ENCODE measurements at places on chromosomes 11 and 22.

DNA sequence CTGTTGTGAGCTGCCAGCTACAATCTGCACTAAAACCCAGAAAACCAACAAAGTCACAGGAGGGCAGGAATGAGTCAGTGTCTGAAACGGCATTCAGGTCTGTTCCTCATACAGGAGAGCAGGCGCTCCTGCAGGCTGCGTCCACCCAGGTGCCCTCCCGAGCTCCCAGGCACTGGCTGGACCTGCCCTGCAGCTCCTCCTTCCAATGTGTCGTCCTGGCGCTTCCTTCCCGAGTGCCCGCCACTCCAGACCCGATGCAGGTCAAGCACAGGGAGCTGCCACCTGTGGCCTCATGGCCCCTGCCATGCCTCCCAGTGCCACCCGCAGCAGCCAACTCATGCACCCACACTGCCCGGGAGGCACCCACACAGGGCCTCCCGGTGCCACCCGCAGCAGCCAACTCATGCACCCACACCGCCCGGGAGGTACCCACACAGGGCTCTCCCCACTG lies 12.0 kb downstream of the BRD1 start:
- no peak for DNase-seq

- no peak for DNase-seq
Measured at GRCh38 chr11:124122123-124122522, 6.9 kb downstream of the VWA5A start.

DNA sequence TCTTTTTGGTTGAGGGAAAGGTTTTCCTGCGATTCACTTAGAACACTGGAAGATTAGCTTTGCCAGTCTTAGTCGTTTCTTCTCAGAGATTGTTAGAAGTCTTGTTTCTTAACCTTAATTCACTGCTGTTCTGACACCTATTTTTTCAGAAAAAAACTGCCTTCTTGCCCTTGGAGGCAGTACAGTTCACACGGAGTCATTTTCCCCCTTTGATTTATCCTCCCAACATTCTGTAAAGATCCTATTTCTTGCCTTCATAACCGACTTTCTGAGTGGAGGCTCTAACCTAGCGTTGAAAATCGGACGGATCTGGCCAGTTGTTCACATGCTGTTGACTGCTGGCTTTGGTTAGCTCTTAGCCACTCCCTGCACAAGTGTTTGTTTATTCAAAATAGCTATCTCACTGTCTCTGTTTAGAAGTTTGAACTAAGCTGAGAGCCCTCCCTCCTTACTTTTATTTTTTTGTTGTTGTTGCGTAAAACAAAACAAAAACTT lies 737 bp downstream of the BCL2L13 start:
- peak; percentile 61 for DNase-seq

- DNase-seq = no peak
Measured at GRCh38 chr22:27720860-27721259, 80.7 kb downstream of the MN1 start.

DNA sequence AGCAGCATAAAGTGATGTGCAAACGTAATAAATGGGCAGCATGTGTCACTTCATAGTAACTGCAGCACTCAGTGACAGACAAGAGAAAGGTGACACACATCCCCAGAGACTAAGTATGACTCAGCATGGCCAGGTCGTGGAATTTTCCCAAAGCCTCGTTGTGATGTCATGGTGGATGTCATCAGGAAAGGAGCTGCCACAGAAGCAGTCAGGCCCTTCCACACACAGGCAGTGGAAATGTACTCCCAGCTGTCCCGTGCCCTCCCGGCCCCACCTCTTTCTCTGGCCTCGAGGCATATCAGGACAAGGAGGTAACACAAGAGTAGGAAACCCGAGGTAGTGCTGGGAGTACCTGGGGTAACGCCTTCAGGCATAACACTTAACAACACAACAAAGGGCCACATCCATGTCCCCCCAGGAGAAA lies 8.1 kb downstream of the PC start:
- peak; percentile 83 for DNase-seq

DNA sequence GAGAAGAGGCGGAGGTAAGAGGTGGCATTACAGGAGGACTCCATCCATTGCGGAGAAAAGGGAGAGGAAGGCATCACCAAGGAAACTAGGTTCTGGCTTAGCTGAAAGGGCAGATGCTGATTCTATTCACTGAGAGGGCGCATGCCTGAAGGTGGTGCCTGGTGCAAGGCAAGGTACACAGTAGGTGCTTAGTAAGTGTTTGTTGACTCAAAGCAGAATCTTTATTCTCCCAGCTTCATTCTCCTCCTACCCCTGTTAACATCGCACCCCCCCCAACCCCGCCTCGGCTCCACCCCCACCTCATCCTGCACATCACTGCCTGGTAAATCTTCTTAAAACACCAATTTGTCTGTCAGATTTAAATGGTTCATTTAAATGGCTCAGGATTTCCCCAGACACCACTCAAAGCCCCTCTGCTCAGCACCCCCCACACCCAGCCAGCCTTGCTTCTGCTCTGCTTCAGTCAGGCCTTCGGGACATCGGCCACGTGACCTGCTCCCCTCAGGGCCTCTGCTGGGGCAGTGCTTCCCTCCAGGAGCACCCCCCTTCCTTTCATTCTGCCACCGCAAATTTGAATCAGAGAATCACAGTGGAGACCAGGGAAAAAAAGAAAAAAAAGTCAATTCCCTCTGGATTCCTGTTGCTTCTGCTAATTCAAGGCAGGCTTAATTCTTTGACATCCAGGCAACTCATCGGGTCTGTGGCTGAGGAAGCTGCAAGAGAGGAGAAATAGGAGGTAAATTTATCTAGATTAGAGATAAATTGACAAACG lies 17.8 kb upstream of the RCN1 start:
- no peak for DNase-seq

DNA sequence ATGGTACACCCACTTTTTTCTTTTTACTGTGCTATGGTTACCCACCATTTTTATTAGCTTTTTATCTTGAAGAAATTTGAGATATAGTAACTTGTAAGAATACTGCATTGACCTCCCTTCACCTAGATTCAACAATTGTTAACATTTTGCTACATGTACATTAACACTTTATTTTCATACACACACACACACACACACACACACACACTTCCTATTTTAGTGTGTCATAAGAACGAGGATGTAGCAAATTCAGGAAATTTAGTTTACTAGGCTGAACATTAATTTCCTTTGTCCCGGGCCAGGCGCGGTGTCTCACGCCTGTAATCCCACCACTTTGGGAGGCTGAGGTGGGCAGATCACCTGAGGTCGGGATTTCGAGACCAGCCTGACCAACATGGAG lies 1.1 kb upstream of the ATP6V1E1 start:
- DNase-seq = no peak

GRCh38 chr11:8232414-8232813 lies 31.3 kb downstream of the LMO1 start:
- no peak for DNase-seq

GRCh38 chr11:44758983-44759382 lies 32.2 kb downstream of the TSPAN18 start:
- no peak for DNase-seq
